ENCODE measurements at places on chromosomes 2 and 18. TPM values are rescaled to one million over a fixed set of nuclear protein-coding genes. Genes with fewer than 3 reads are reported as not detected.

DNA sequence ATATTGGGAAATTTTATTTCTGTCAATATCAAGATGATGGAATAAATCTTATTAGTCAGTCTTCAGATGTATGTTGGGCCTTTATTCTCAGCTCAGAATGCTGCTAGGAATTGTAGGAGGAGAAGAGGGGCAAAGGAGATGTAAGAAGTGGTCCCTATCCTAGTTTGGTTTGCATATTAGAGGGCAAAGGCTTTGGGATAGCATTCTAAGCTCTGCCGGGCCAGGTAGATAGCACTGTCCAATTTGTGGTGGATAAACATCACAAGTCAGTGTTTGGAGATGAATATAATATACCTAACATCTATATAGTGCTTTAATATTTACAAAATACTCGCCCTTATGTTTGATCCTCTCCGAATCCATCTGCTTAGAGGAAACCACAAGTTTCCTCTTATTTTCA lies 149.2 kb downstream of the GULP1 start:
- DNase-seq = no peak

GRCh38 chr2:7771781-7772180 lies 854.6 kb downstream of the RNF144A start:
- DNase-seq = no peak

DNA sequence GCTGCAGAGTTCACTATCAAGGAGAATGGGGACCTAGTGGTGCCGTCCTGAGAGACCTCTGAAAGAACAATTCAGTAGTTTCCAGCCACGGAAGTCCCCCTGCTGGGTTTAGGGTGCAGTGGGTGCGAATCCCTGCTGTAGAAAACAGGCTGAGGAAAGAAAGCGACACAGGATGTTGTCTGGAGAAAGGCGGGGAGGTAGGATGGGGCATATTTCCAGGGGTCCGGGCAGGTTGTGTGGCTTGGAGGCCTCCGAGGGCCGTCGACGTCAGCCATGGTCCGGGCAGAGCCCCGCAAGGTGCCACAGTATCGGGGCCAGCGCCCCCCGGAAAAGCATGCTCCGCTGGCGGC lies 807 bp upstream of the CREB1 start:
- DNase-seq = no peak

- no peak for DNase-seq
These were observed 167.0 kb downstream of the MYO5B start for GRCh38 chr18:50027996-50028395.

Gene MALL
- 0.94 TPM for total RNA-seq

Measured in occipital lobe (tissue), 3 donors.